ENCODE measurements at places on chromosomes 16 and 17.
A peak's percentile ranks its signal among the peaks of the same experiment; 100 is the strongest.

GRCh38 chr17:42185621-42185930 lies 324 bp upstream of the HCRT start:
- no peak for DNase-seq

DNA sequence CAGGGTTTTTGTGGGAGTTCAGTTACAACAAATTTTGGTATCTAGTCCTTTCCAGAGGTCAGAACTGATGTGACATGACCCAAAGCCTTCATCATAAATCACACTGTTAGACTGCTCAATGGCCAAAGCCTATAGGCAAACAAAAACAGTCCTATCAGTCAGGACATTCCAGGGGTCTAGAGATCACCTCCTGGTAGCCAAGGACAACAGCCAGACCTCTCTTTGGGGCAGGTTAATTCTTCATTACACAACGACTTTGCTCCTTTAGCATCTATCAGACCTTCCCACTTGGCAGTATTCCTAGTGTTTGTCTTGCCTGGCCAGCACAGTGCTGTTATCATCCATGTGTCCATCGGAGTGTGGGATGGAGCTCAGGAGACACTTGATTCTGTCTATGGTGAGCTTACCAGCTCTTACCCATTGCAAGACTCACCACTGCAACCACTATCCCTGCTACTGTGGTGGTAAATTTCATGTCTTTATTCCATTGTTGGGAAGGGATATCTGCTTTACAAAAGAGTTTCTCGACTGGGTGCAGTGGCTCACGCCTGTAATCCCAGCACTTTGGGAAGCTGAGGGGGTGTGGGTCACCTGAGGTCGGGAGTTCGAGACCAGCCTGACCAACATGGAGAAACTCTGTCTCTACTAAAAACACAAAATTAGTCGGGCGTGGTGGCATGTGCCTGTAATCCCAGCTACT lies 95.5 kb upstream of the DHX40 start:
- no peak for DNase-seq

- DNase-seq, result peak; percentile 27
Measured at GRCh38 chr17:61635913-61636432, 45.0 kb upstream of the NACA2 start.

GRCh38 chr16:84013787-84014569 lies 28.6 kb downstream of the SLC38A8 start:
- peak; percentile 69 for DNase-seq

DNA sequence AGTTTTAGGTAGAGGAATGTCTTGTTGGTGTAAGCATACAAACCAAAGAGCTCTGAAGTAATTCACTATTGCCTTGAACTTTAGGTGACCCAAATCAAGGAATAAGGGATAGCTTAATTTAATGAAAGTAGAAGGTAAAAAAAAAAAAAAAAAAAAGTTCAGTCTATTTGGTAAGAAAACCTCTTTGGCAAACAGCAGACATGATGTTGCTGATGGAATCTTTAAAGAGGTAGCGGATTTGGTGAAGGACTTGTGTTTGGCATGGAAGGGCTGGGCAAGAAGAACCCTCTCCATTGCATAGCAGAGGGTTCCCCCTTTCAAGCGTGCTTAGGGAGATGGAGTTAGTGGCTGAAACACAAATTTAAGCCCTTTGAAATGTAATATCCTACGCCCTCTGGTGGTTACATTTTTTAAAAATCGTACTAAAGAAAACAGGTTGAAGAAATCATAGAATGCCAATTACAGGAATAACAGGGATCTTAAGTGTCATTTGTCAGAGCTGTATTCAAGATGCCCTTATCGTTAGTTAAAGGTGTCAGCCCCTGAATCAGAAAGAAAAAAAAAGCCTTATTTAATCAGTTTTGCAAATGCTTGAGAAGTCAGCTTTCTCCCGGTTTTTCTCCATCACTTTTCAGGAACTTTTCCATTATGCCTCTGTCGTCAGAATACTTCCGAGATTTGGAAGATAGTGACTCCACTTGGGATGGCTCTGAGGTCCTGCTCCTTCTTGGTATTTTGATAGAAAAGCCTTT lies 383.1 kb downstream of the KCNJ2 start:
- peak; percentile 49 for DNase-seq

DNA sequence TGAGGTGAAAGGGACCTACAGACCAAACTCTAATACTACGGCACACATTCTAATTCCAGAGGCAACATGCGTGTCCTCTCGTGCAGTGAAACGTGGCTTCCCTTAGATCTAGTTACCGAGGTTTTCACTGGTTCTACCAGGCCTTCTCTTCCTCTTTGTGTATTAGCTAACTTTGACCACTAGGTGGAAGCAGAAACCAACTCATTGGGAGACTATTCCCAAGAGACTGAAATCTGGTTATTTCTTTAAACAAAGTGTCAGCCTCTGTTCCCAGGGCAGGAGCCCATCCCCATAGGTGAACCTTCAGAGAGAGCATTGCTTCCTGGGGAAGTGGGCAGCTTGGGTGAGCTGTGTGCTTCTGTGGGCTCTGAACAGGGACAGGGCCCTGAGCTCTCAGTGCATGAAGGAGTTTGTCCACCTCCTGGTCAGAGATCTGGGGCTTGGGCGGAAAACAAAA lies 19.7 kb upstream of the RCVRN start:
- peak; percentile 75 for DNase-seq

DNA sequence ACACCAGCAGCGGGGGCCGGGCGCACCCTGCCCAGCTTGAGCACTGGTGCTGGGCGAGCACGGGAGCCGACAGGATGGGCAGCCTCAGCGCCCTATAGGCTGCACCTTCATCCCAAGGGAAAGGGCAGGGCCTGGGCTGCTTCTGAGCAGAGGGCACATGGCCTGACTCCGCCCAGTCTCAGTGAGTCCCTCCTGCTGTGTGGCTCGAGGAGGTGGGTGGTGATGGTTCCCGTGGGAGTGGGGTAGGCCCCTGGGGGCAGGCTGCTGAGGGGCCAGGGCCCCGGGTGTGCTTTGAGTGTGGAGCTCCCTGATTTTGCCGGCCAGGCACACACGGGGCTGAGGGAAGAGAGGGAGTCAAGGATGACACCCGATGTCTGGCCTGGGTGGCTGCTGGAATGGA lies 37.9 kb downstream of the TSC2 start:
- DNase-seq, result no peak

DNA sequence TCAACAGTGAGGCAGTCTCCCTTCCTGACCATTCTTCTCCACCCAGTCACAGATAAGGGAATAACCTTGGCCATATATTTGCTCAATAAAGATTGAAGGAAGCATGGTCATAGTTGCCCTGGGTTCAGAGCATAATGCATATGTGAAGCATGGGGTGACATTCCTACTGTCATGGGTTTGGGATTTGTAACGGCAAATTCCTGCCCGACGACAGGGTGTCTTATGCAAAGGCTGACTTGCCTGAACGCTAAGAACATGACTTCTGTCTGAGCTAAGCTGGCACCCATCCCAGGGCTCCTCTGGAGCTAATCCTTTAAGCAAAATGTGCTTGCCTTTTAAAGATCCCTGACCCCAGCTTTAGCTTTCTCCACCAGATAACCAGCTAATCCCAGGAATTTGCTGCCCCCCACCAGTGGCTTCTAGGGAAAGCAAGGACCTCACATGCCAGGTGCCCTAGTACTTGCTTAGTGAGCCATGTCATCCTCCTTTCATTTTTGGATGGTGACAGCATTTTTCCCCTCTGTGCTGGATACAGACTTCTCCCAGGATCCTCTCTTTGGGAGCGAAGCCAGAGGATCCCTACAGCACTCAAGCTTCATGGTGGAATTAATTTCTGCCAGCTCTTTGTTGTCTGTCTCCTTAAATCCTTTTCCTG lies 11.7 kb downstream of the SLC7A6OS start:
- DNase-seq, result no peak

GRCh38 chr16:57711993-57712392 lies 17.4 kb downstream of the DRC7 start:
- no peak for DNase-seq

- DNase-seq, result no peak
Measured at GRCh38 chr17:57926723-57927047, 28.5 kb downstream of the CUEDC1 start.

GRCh38 chr17:77331301-77331864 lies 190.6 kb downstream of the SEC14L1 start:
- peak; percentile 85 for DNase-seq

DNA sequence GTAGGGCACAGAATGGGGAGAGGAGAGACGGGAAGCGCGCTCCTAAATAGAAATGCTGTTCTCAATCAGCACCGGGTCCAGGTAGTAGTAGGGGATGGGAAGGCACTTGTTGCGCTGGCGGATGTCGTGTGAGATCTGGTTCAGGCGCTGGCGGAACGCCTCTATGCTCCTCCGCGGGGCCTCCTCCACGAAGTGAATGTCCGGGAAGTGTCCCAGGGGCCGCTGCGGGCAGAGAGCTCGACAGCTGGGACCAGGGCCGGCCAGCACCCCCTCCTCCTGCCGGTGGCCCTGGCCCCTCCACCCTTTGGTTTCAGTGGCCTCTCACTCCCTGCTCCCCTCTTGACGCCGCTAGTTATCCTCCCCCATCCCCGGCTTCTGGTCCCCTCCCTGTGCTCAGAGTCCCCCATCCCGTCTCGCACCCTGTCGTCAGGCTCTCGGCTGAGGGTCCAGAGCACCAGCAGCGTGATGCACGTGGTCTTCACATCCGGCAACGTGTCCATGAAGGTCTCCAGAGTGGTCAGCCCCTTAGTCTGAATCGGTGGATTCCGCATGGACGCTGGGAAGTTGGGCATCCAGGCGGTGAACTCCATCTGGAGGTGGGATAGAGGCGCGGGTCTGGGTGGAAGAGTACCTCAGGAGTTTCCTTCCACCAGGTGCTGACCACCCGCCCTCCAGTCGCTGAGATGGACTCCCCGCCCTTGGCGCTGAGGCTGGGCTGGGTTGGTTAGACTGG lies 14.6 kb downstream of the ALOX12B start:
- DNase-seq, result no peak

DNA sequence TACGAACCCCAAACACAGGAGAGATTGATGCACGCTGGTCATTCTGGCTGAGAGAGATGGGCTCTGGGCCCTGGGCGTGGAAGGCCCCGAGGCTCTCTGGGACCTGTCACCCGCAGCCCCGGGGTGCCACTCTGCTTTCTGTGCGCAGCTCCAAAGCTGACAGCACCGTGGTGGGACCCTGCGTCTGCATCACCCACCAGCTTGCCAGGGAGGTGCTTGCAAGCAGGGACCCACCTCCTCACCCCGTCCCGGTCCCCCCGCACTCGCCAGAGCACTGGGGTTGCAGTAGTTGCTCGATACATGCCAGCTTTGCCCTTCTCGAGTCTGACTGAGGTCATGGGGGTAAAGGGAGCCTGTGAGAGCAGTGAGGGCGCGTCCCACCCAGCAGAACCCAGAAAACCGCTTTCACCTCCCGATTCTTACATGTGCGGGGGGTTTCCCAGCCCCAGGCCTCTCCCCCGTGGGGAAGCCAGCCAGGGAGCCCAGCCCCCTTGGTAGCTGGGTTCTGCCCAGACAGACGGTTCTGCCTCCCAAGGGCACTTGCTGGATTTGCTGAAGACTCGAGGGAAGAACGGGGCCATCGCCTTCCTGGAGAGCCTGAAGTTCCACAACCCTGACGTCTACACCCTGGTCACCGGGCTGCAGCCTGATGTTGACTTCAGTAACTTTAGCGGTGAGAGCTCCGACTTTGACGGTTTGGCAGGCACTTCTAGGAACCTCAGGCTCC lies 12.5 kb downstream of the CARD14 start:
- DNase-seq, result no peak
